ENCODE measurements at places on chromosomes 3 and 15.

DNA sequence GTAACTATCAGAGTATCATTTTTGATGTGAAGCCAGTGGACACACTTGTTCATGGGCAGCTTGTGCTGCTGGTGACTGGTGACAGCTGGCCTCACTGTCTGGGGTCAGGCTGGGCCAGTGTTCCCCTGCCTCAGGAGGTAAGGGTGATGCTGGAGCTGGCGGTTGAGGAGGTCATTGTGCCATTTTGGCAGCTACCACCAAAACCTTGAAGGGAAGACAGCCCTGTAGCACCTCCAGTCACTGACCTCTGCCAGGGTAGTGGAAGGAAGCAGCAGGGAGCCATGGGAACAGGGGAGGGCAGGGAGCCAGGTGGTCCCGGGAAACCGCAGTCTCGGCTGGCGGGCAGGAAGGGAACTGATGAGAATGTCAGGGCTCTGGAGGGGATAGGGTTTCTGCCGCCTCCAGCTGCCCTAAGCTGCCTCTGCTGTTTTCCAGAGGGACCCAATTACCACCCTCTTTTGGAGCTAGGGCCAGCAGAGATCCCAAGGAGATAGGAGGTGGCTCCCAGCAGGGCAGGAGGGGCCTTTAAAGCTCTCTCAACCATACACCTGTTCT is 24.8 kb downstream of the FOXL2NB start:
- no peak for DNase-seq

DNA sequence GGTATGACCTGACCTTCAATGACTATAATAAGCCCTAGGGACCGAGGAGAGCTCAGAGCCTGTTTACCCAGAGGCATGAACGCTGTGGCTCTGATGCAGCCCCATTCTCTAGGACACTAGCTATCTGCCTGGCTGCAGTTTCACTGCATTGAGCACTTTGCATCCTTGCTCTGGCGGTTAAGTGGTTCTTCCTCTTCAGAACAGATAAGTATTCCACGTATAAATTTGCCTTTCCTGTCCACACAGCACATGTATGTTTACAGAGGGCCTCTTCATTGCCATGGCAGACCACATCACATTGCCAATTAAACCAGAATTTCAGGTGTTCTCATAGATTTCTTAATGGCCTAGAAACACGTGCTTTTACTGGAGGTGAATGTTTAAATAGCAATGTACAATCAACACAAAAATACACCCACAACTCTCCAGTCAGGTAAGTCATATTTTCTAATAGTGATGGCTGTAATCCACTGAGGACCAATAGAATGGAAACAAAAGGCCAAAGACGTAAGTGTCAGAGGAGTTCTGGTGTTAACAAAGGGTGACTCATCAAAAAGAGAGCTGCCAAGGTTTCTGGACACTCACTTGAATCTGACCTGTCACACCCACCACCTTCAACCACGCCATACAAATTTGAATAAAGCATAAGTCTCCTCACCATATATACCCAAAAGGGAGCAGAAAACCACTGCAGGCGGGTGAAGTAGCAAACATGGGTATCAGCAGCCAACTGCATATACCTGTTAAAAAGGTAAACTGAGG is 553.4 kb downstream of the OCA2 start:
- no peak for DNase-seq

DNA sequence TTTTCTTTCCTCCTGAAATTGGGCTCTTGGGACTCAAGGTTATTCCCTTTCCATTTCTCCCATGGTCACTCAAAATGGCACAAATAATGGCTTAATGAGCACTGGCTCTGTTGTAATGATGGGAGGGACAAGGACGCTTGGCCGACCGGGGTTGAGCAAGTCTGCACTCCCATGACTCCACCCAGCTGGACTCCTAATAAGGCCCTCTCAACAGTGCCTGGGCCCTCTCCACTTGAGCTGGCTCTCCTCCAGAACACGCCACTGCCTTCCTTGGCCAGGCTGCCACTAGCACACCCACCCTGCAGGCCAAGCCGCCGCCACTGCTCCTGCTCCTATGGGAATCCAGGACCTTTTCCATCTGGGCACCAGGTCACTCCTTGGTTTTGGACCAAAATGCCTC is 42.3 kb downstream of the ADCY5 start:
- DNase-seq = no peak

GRCh38 chr15:45391746-45392583 is 13.6 kb upstream of the GATM start:
- DNase-seq = no peak

GRCh38 chr3:19348500-19348899 is 200.2 kb downstream of the KCNH8 start:
- no peak for DNase-seq

DNA sequence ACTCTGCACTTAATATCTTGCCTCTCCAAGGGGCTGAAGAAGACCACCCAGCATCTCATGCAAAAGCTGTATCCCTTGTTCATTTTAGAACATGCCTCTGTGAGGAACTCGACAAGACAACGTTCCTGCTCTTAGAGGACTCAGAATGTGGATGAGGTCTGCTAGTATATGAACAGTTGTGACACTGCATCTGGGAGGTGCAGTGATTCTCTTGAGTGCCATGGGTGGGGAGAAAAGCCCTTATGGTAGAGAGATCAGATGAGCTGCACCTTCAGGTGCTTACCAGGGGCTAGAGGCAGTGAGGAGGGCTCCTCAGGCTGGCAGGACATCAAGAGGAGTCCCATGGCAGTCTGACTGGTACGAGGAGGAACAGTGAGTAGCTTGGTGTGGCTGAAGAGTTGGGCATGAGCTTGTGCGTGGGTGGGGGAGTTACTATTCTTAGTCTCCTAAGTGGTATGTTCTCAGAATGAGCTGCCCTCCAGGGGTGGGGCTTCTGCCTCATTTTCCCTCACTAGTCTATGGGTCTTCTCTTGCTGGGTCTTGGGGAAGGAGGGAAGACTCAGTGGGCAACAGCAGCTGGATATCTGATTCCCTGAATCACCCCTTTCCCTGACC is 56.7 kb upstream of the ATP2B2 start:
- DNase-seq = no peak

- DNase-seq = no peak
These were observed 62.1 kb downstream of the CYFIP1 start for GRCh38 chr15:22918056-22918455.

DNA sequence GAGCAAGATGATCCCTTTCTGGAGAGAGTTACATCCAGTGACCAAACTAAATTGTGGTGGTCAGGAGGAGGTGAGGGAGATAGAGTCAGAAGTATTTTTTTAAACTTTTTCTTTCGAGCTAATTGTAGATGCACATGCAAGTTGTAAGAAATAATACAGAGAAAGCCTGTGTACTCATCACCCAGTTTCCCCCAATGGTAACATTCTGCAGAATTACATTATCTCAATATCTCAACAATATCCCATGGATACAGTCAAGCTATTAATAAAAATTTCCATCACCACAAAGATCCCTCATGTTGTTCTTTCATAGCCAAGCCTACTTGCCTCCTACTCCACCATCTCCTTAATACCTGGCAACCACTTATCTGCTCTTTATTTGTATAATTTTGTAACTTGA is 3.3 kb upstream of the TMEM45A start:
- no peak for DNase-seq

- no peak for DNase-seq
These were observed 34.8 kb downstream of the IGF1R start for GRCh38 chr15:98682992-98683701.

DNA sequence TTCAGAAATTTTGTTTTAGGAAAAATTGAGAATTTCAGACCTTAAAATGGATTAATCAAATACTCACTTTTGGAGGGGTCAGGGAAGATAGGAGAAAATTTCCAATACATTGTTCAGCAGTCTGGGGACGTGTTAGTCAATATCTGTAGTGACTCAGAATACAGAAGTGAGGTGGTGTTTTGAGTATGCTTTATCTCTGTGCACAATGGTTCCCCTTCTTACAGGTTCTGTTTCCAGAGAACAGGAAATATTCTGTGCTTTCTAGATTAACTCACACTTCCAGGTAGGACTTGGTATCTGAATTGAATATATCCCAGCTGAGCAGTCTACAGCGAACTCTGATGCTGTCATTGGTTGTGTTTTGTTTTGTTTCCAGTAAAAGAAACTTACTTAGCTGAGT is 30.7 kb upstream of the CCDC54 start:
- DNase-seq = no peak

DNA sequence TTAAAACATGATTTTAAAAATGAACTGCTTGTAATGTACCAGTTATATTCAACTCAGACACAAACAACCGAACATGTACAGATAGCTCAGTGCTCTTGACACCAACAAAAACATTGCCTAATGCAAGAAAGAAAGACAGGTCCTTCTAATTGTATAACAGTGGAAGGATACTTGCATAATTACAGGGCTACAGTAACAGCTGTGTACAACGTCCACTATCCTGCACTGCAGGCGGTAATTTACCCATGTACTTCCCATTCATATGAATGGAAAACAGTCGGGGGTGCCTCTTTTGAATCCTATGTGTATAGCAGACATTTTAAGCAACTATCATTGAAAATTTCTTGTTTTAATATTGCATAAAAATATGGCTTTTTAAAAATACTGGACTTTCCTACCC is 41.1 kb upstream of the PLSCR5 start:
- no peak for DNase-seq

DNA sequence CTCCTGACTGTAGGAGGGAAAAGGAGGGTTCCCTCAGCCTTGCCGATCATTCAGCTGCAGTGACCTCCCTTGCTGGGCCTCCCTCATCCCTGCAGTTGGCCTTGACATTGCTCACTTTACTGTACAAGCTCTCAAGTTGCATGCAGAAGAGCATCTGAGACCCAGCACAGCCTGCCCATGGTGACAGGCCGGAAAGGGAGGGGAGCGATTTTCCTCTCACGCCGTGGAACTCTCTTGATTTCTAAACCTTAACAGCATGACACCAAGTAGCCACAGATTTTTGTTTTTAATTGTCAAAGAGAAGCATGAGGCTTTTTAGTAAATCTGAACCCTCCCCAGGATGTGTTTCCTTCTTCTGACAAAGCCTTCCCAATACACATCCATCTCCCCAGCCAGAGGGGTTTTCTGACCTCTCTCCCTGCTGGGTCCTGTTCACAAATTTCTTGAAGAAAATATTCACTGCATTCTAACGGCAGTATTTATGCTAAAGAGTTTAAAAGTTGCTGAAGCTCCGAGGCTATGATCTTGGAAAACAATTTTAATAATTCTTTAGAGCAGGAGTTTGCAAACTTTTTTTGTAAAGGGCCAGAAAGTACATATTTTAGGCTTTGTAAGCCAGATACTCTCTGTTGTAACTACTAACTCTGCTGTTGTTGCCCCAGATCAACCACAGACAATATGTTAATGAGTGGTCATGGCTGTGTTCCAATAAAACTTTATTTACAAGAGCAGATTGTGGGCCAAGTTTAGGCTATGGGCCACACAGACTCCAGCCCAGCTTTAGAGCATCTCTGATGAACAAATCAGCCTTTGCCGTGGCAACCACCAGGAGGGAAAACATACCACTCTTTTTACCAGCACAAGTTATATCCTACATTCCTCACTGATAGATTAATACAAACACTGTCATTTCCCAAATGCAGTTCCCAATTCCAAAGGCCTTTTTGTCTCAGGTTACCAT is 34.8 kb downstream of the LMCD1 start:
- DNase-seq = no peak

GRCh38 chr3:53803124-53803815 is 42.9 kb downstream of the CHDH start:
- DNase-seq = no peak

DNA sequence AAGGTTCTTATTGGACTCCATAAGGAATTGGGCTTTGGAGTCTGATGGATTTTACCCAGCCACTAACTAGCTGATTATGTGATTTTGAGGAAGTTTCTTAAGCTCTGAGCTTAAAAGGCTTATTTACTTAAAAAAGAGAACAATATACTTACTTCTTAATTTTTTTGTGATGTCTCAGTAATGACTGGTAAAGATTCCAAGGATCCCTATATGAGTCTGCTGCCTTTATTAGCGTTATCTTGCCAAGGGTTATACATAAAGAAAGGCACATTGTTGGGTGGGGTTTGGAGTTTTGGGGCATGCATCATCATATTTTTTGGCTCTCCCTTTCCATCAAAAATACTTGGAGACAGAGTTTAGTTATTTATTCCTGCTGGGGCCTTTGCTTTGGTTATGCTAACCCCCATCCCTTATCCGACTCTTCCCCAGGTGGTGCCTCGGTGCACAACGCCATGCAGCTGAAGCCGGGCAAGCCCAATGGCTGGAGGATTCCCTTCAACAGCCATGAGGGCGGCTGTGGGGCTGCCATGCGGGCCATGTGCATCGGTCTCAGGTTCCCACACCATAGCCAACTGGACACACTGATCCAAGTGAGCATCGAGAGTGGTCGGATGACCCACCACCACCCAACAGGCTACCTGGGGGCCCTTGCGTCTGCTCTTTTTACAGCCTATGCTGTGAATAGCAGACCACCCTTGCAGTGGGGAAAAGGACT is 6.7 kb downstream of the ADPRH start:
- no peak for DNase-seq

Data from activated T-cell treated with anti-CD3 and anti-CD28 coated beads, Interleukin-2, amount 50 U/mL, for 4 hours (primary cell).